SK-N-SH (cell line): ENCODE measurements at places on chromosomes 12 and 14. TPM values are rescaled to one million over a fixed set of nuclear protein-coding genes. Genes with fewer than 3 reads are reported as not detected.

DNA sequence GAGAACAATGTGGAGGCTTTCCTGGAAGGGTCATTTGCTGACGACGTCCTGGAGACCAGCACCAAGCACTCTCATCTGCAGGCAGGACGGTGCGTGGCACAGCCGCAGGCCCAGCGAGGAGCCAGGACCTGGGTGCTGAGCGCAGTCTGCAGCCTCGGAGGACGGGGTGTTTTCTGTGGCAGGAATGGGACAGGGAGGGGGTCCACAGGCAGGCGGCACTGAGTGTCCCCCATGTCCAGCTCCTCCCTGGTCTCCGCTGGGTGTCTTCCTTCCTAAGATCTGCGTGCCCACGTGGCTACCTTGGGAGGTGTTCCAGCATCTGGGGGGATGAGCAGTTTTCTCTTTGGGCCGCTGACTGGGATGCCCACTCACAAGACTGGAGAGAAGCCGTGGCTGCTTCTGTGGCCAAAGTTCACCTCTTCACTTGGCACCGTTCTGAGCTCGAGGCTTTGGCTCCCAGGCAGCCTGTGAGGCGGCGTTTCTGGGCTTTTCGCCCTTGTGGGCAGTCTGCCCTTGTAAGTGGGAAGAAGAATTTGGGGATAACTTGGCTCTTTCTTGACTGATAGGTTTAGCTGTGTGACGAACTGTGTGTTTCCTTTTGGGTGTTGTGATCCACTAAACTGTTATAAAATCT lies 72.2 kb downstream of the NOC4L start:
- DNase-seq, result no peak

DNA sequence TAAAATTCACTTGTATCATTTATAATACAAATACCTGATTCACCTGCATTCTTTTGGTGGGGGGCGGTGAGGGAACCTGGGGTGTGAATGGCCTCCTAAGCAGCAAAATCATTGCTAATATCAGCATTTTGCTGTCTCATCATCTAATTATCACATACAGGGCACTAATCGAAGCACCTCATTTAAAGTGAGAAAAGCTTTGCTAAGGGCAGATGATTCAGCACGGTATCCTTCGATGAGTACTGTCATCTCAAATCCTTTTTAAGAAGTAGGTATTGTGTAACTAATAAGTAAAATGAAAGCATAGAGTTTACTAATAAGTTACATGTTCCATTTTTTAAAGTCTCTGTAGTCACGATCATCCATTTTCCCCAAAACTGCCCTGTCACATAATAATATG lies 278.1 kb upstream of the SOX5 start:
- no peak for DNase-seq

- no peak for DNase-seq
Observed at GRCh38 chr12:122126713-122127597, 47.1 kb downstream of the IL31 start.

DNA sequence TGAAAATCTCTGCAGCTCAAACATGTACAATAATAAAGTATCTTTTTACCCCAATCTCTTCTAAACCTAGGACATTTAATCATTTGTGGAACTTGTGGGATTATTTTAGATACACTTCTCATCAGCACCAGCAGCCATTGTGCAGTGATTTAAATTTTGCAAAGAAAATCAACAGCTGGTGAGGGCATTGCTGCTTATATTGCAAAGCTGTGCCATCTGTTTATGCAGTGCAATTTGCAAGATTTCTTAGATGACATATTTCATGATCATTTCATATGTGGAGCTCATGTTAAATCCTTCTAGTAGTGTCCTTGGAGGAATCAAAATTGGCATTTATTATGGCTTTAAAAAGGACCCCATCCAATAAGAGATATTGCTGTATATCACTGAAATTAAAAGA lies 320.7 kb downstream of the BTG1 start:
- no peak for DNase-seq

- no peak for DNase-seq
Observed at GRCh38 chr14:67332468-67332867, 27.1 kb downstream of the ATP6V1D start.

- no peak for DNase-seq
Observed at GRCh38 chr14:32809255-32809654, 129.4 kb upstream of the NPAS3 start.

GRCh38 chr14:77406086-77406485 lies 17.2 kb downstream of the NOXRED1 start:
- DNase-seq, result no peak

DNA sequence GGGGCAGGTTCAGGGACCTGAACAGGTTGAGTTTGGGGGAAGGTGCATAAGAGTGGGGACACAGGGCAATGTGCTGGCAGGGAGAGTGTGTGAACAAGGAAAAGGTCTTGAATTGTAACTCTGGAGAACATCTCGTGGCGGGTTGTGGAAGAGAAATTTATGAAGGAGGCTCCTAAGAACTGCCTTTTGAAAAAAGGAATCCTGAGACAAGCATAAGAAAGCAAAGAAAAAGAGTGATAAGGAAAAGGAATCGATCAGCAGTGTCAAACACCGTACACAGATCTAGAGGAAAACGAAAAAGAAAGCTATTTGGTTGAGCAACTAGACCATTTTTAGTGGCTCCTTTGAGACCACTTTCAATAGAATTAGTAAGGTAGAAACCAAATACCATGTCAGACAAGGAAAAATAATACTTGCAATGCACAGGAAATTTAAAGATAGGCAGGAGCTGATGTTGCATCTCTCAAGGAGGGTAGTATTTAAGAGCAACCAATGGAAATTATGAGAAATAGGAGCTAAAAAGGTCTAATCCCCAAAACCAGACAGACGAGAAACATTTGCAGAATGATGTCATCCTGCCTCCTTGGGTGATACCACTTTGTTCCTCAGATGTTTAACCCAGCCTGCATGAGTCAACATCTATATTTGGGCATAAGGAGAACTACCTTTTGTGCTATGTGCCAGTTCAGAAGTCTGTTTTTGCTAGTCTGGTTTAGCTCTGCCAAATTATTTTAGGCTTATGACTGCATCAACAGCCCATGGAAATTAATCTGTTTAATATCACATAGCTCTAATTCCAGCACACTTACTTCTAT lies 64.5 kb upstream of the STK38L start:
- no peak for DNase-seq

DNA sequence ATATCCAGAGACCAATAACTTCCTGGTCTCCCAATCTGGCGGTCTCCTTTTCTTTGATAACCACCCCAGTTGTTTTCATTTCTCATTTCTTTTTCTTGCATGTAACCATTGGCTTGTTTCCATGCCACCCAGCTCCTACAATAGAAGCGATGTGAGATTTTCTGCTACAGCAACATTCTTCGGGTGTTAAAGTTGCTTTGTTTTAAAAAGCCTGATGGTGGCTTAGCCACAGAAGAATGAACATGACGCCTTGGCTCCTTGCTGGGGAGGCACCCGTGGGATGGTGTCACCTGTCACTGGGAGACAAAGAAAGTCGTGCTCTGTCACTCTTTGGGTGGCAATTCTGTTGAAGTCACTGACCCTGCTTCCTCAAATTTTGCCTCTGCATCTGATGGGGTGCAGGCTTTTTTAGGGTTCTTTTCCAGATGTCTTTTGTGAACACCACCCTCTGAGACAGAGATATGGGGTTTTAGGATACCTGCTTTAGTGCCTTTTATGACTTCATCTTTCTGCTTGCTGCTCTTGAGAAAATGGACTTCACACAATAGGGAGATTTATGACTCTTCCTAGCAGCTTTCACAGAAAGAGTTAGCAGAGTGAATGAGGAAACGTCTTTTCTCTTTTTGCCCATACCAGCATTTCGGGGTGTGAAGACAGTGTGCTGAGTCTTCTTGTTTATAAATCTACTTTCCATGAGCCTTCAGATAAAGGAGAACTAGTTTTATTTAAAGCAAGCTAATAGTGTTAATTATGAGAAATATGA lies 265.3 kb upstream of the TBX3 start:
- no peak for DNase-seq

- DNase-seq, result no peak
Observed at GRCh38 chr12:82625523-82625922, 61.2 kb upstream of the TMTC2 start.

DNA sequence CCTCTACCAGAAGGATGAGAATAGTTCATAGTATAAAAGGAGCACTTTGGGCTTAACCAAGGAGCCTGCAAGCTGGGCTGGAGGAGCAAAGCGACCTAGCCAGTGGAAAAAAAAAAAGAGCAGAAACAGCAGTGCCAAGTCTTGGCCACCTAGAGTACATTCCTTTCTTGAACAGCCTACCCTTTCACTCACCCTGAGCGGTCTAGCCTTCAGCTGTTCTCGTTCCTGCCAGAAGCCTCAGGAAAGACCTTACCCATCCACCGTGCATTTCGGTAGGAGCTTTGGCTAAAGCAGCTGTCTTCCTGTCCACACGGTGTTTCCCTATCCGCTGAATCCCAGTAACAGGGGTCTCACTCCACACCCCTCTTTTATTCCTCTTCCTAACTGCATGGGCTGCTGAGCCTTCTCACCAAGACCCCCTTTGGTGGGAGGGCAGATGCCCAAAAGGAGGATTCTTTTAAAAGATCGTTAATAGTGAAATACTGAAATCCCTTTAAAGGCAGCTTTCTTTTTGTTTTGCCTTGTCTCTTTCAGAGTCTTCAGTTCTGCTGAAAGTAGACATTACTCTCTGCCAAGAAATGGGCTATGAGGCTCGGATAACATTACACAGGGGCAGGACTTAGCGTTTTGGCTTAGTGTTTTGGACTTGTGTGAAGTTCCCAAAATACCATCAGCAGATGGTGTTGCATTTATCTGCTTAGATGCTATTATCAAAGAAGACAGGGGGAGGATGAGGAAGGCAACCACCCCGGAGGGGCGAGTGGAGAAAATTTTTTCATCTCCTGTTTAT lies 88.5 kb upstream of the METAP2 start:
- DNase-seq, result no peak

Gene CYP46A1
- 0.18 and 0.30 TPM in 2 replicates for polyA plus RNA-seq

Gene SLC25A47
- not detected in 2 replicates for polyA plus RNA-seq

Gene WSCD2
- polyA plus RNA-seq, result 0.03 and 0.05 TPM in 2 replicates

Gene CCDC38
- polyA plus RNA-seq, result not detected in 2 replicates

Gene CCDC184
- 4.2 and 5.8 TPM in 2 replicates for polyA plus RNA-seq

Gene BCL2L2
- 30.6 and 49.4 TPM in 2 replicates for polyA plus RNA-seq

Gene UNC79
- 0.10 and 0.28 TPM in 2 replicates for polyA plus RNA-seq
